ENCODE measurements at places on chromosomes 2 and 18. TPM values are rescaled to one million over a fixed set of nuclear protein-coding genes. Genes with fewer than 3 reads are reported as not detected.

GRCh38 chr18:62999392-62999791 is 284.1 kb downstream of the PHLPP1 start:
- no peak for DNase-seq

- DNase-seq: no peak
Observed at GRCh38 chr18:59540780-59541179, 156.4 kb downstream of the CCBE1 start.

FLACC1 gene
- 0.27 TPM for total RNA-seq

HOXD9 gene
- not detected for total RNA-seq

SERPINB12 gene
- not detected for total RNA-seq

DNA sequence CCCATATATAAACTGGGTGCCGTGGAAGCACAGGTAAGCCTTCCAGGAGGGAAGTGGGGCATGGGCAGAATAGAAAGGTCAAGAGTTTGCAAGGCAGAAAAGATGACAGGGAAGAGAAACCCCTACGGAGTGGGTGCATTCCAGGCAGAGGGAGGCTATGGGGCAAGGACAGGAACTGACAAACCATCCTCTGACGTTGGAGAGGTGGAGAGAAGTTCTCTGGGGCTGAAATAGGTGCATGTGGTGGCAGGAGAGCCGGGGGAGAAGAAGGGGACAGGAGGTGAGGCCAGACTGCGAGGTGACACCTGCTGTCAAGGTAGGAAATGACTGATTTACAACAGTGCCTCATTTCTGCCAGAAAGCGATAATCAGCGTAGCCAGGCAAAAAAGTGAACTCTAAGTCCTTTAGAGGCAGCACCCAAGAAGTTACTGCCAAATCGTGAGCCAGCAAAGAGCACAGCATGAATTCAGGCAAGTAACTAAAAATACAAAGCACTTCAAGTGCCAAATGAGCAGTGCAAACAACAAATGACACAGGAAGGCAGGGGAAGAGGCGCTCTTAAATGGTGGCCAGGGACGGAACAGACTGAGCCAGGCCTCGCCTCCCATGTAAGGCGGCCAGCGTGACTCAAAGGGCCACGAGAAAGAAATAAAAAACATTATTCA is 113.3 kb upstream of the ACVR1C start:
- no peak for DNase-seq

DNA sequence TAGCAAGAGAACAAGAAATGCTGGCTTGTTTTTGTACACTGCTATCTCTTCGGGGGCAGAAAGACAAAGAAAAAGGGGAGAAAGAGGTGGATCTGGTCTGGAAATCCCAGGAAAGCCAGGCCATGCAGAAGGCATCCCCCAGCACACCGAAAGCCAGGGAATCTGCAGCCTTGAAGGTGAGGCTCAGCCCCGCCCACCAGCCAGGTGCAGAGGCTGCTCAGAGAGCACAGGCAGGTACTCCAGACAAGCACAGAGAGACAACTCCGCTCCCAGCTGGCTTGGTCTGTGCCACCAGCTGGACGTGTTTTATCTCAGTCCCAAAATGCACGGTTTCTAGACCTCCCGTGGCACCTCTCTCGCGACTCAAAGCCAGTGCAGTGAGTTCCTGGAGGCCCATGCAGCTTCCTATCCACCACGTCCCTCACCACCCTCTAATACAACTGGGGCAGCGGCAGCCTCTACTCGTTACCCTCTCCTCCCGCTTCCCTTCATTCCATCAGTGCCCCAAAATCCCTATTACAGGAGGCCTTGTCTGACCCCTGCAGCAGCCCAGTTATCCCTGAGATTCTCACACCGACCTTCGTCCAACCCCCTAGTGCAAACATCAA is 62.8 kb downstream of the HDAC4 start:
- DNase-seq: no peak

- no peak for DNase-seq
Observed at GRCh38 chr18:49769047-49769728, 44.1 kb downstream of the ACAA2 start.

DNA sequence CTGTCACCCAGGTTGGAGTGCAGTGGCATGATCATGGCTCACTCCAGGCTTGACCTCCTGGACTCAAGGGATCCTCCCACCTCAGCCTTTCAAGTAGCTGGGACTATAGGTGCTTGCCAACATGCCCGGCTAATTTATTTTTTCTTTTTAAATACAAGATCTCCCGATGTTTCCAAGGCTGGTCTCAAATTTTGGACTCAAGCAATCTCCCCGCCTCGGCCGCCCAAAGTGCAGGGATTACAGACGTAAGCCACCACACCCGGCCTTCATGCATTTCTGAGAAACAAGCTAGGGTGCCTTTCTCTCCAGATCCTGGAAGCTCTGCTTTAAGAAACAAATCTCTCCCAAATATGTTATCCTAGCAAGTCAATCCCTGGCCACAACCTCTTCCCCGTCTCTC is 234.1 kb downstream of the FBXO15 start:
- no peak for DNase-seq

SLC23A3 gene
- 0.27 TPM for total RNA-seq

RGPD3 gene
- 0.27 TPM for total RNA-seq

DNA sequence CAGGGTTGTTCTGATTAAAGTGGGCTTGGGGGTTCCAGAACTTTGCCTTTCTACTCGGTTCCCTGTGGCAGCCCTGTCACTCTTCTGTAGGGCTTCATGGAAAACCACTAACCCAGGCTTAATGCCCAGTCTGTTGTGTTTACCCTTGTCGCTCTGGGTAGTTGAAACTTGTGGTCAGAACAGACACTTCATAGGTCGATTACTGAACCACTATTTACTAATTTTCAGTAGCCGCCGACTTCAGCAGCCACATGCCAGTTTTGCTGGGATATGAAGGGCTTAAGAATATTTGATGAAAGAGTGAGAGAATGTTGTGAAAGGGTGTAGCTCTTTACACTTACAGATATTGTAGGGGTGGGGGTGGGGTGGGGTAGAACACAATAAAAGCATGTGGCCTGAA is 362.3 kb downstream of the RND3 start:
- no peak for DNase-seq

DNA sequence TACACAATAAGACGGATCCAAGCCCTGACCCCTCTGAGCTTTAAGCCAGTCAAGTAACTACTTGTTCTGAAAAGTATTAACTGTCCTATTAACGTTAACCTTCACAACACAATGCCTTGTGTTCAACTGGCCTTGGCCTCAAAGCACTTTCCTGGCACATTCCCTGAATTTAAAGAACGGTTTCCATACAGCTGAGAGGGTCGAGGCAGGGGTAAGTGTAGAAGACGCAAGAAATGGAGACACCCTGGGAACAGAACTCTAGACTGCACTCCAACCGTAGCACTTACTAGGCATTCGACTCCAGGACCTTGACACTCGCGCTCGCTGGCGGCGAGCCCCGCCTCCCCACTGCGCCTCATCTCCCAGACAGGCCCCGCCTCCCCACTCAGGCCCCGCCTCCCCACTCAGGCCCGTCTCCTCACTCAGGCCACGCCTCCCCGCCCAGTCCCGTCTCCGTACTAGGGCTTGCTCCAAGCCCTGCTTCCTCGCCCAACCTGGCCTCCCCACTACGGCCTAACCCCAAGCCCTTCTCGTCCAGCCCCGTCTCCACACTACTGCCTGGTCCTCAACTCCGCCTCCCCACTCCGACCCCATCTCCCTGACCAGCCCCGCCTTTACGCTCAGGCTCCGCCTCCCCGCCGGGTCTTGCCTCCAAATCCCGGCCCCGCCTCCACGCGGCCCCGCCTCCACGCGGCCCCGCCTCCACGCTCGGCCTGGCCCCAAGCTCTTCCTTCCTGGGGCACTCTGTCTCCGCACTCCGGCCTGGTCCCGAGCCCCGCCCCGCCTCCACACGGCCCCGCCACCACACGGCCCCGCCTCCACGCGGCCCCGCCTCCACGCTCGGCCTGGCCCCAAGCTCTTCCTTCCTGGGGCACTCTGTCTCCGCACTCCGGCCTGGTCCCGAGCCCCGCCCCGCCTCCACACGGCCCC is 887 bp upstream of the TMEM87B start:
- DNase-seq: peak; percentile 98

DNA sequence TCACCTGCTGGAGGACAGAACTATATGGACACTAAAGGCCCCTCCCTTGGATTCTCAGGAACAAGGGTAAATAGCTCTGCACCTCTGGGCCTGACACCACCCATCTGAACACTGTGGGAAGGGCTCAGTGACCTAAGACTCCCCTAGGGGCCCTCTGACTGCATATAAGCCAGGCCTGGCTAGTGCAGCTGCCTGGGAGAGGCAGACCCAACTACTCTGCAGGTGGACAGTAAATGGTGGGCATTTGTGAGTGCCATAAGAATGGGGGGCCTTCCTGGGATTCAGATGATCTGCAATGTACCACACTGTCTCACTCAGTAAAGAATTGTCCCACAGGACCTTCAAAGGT is 11.2 kb upstream of the WIPF1 start:
- DNase-seq: no peak

DNA sequence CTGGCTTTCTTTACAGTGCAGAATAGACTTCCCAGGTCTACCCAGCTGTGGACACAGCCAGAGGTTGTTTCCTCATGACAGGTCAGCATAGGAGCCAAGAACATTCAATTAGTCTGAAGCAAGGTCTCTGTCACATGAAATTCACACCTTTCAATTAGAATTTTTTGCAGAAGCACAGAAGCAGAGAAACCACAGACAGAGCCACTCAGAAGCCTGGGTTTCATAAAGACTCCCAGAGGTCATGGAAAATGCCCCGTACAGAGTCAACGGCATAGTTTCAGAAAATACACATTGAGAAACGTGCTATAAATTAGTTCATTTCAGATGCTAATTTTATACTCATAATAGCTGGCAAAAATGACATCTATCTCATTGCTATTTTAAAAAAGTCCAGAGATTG is 87.0 kb upstream of the TMEM200C start:
- no peak for DNase-seq

POTEC gene
- not detected for total RNA-seq

KYNU gene
- 0.54 TPM for total RNA-seq

GRCh38 chr18:70028734-70029133 is 81.1 kb upstream of the CD226 start:
- DNase-seq: no peak

PCARE gene
- total RNA-seq: under 0.01 TPM

DNA sequence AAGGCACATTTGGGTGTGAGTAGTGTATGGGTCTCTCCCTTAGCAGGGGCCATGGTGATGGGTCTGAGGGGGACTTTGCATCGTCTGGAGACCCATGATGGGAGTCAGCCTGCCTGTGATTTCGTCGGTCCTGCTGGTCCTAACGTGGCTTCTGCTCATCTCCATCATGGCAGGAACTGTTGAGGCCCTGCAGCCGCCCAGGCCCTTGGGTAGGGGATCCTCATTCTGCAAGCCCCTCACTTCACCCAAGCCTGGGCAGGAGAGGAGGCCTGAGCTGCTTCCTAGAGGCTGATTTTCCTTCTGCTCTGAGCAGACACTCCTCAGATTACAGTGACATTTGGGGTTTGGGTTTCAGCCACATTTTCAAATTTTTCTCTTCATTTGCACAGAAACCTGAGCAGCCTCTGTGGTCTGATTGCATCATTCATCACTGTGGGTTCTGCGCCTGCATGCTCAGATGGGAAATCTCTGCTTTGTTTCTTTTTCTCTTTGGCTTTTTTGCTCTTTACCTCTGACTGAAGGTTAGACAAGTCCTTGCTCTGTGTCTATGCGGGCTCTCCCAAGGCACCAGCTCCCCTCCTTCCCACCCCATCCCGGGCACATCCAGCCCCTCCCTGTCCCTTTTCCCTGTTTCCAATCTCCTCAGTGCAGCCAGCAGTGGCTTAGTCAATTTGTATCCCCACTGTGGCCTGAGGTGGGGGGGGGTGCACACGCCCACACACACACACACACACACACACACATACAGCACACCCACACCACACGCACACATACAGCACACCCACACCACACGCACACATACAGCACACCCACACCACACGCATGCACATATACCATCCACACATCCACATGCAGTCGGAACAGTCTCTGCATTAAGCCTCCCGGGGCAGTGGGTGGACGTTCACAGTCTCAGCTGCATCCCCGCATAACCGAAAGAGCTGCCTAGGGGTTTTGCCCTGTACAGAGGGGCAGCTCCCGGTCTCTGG is 305.4 kb upstream of the HS6ST1 start:
- DNase-seq: no peak

GRCh38 chr2:207239754-207240494 is 74.2 kb upstream of the KLF7 start:
- DNase-seq: no peak

DNA sequence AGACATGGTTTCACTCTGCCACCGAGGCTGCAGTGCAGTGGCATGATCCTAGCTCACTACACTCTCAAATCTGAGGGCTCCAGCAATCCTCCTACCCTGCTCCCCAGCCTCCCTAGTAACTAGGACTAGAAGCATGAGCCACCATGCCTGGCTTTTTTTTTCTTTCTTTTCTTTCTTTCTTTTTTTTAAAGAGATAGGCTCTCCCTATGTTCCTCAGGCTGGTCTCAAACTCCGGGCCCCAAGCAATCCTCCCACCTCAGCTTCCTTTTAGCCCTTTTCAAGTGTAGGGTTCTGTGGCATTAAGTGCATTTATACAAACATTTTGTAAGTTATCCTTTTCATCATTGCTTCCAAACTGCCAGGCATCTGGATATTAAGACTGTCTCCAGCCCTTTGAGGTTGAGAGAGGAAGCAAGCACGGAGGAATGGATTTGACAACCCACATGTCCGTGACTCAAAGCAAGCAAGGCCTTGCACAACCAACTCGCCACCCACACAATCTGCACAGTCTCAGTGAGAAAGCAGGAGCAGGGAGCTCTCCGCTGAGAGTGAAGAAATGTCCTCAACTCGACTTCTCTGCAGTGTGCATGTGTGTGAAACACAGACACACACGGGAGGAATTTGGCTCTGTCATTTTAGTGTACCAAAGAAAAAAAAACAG is 65.6 kb downstream of the ATP8B1 start:
- DNase-seq: no peak

DNA sequence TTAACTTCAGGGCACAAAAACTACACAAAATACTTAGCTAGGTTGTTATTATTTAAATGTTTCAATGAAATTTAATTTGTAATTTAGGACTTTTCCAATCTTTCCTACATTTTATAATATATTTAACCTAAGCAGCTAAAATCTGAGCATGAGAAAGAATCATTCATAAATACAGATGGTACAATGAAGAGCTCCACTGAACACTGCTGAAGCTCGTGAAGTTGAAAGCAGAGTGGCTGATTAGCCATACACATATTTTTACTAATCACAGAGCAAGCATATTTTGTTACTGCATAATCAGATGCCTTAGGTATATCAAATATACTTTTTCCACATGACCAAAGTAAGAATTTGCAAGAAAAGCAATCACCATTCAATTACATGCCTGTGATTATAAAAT is 184.9 kb upstream of the ETAA1 start:
- no peak for DNase-seq

- peak; percentile 66 for DNase-seq
Observed at GRCh38 chr18:77899972-77900754, 650.5 kb downstream of the GALR1 start.

GRCh38 chr2:48715956-48716355 is 39.6 kb downstream of the LHCGR start:
- no peak for DNase-seq

- DNase-seq: no peak
Observed at GRCh38 chr2:221915926-221916325, 343.8 kb upstream of the EPHA4 start.

ASXL3 gene
- total RNA-seq: under 0.01 TPM

- no peak for DNase-seq
Observed at GRCh38 chr2:196177124-196177523, 5.7 kb upstream of the STK17B start.

All from hematopoietic multipotent progenitor cell (in vitro differentiated cells).